ENCODE measurements at places on chromosomes 4 and X. TPM values are rescaled to one million over a fixed set of nuclear protein-coding genes. Genes with fewer than 3 reads are reported as not detected.

PF4V1 gene
- total RNA-seq = not detected

NXT2 gene
- total RNA-seq = 11.2 TPM

DNA sequence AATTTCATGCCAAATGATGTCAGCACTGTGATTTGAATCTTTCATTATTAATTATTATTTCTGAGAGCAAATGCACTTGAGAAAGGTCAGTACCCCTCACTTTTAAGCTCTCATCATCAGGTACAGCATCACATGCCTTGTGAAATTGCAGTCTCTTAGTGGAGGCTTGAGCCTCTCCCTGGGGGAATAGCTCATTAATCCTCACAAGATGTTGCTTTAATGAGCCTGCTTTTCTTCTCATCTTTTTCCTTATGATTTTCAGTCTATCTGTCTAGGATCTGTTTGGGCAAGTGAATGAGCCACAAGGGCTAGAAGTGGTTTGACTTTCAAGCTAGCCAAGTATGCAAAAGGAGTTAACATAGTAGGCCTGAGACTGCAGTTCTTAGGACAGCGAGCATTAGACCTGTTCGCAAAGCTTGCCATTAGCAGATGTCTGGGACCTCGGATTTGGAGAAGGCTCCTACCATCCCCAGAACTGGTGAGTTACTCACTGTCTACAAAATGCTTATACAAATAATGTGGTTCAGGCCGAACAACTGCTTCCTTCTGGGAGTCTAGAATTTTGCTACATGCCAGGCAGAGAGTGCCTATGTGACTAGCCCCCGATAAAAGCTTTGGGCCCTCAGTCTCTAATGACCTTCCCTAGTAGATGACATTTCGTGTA lies 174.5 kb downstream of the IL15 start:
- no peak for DNase-seq

- DNase-seq = peak; percentile 76
These were observed 251.0 kb downstream of the ANK2 start for GRCh38 chr4:113300471-113300928.

Measured in fibroblast of villous mesenchyme (primary cell).